ENCODE measurements at places on chromosomes 6 and 20.

DNA sequence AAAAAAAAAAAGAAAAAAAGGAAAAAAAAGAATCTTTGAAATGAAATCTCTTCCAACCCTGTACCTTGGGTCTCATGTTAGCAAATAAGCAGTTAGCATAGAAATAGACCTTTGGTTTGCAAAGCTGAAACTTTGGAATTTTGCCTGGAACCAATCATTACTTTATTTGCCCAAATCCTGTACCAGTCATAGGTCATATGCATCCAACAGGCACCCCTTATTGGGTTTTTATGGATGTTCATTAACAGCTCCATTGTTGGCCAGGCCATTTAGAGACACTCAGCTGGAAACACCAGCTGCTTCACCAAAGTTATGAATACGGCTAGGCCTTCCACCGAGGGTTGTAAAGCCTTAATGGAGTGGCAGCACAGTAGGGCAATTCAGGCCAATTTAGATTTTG lies 53.0 kb downstream of the ALDH8A1 start:
- no peak for DNase-seq

DNA sequence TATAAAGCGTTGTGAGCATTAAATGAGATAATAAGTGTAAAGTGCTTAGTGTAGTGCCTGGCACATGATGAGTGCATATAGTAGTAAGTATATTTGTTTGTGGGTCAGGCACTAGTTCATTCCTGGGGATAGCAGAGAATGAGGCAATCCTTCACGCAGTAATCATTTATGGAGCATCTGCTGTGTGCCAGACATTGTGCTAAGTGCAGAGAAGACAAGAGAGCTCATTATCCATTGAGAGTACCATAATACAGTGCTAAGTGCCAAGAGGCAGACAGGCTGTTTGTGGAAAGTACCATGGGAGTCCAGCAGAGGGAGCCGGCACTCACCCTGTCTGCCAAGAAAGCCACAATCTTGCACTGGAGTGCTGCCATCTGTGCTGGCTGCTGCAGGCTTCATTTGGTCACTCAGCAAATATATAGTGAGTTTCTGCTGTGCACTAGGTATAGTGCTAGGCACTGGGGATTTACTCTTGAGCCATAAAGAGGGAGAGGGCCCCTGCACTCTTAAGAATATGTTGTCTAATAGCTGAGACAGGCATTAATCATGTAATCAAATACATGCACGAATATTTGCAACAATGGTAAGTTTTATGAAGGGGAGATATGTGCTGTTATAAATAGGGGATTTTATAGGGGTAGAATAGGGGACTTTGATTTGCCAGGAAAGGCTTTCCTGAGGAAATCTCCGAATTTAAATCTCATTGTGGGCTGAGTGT lies 12.9 kb upstream of the MROH8 start:
- peak; percentile 79 for DNase-seq

DNA sequence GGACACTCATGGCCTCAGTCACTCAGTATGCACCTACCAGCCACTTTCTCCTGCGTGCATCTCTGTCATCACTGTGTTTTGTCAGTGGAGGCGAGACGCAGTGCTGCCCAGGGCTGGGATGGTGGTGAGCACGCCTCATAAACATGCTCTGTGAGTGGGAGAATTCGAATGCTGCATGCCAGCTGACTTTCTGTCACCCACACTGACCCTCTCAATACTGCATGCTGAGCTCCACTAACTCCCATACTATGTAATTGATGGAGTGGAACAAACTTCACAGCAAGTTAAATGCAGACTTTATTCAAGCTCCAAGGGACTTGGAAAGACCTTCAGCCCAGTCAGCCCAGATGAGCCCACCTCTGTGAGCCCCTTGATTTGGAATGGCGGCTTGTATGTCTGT lies 22.7 kb upstream of the GGTLC1 start:
- no peak for DNase-seq

GRCh38 chr6:148037496-148037895 lies 305.1 kb upstream of the SASH1 start:
- no peak for DNase-seq

DNA sequence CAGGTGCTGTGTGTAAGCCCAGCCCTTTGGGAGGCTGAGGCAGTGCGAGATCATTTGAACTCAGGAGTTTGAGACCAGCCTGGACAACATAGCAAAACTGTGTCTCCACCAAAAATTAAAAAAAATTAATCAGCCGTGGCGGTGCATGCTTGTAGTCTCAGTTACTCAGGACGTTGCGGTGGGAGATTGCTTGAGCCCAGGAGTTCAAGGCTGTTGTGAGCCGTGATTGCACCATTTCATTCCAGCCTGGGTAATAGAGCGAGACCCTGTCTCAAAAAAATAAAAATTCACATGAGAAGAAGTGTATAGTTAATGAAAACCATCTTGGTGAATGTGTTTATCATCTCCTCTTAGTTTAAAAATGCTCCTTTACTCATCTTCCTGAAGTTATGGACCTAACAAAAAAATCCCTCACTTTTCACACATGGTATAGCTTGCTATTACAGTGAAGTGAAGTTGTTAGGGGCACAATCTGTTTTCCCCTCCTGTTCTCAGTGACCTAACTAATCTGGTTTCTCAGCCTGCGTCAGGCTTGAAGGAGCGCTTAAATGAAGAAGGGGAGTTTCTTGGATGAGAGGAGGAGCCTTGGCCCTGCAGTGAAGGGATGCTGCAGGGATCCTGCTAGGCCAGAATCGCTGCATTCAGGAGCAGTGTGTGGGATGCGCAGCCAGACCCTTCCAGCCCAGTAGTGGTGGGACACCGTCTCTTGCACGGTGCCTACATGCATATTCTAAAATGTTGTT lies 45.3 kb downstream of the JARID2 start:
- no peak for DNase-seq

DNA sequence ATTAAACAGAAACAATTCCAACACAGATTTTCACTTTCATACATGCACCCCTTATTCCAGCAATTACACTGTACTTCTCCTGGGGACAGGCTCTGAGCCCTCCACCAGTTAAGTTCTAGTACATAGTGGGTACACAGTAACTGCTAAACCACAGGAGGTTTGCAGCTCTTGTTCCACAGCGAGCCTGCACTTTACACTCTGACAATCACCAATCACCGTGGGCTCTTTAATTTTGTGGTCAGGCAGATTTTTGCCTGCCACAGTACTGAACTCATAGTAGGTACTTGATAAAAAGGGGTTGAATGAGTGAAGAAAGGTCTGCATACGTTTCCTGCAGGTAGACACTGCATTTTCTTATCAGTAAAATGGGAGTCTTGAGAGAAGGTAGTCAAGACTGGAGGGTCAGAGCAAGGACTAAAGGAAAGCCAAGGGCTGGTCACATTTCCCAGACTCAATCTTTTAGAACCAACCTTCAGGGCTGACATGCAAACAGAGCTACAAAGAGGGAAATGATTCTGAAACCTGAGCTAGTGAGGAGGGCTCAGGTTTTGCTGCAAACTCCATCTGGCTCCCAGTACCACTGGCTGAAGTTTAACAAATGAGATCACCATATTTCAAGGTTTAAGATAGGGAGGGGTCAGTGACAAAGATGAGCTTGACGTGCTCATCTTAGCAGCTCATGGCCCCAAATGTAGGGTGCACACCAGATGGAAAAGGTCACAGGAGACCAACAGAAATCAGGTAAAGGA lies 404.6 kb downstream of the BTBD9 start:
- no peak for DNase-seq

DNA sequence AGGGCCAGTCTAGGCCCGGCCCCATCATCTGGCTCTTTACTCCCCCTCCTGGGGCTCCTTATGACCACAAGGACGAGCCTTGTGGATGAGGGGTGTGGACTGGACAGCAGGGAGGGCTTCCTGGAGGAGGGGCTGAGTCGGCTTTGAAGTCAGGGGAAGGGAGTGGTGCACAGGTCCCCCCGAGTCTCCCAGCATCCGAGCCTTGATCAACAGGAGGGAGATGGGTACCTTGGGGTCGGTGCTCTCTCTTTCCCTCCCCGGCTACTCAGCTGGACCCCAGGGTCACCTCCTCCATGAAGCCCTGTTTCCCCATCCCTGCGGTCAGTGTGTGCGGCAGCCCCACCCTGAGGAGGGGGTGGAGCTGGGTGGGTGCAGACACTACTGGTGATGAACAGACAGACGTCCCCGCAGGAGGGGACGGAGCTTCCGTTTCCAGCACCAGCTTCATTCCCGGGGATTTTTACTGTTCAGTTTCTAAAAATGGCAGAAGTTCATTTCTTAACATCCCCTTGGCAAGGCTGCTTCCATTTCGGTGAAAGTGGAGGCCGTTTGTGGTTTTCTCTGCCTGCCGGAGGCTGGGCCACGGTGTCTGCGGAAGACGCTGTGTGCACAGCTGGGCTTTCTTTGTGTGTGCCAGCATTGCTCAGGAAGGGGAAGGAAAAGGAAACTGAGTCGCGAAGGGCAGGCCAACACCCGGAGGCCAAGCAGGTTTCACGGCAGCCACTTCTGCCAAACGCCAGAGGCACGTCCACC lies 19.6 kb downstream of the NTSR1 start:
- no peak for DNase-seq

- no peak for DNase-seq
Measured at GRCh38 chr20:37416100-37416847, 70.3 kb downstream of the SRC start.

DNA sequence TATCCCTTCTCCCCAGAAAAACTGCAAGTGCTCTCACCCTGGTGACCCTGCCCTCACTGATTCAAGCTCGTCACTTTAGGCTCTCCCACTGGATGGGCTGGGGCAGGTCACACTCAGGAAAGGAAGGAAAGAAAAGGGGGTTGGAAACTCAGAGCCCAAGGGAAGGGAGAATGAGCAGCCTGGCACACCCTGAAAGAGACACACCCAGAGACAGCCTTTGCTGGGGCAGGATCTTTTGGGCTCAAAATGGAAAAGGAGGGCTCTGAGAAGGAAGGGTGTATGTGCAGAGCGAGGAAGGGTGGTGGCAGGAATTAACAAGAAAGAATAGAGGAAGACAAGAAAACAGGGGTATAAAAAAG lies 2.5 kb downstream of the PPP1R18 start:
- DNase-seq: no peak

- no peak for DNase-seq
Measured at GRCh38 chr6:80689716-80690395, 583.4 kb downstream of the BCKDHB start.

DNA sequence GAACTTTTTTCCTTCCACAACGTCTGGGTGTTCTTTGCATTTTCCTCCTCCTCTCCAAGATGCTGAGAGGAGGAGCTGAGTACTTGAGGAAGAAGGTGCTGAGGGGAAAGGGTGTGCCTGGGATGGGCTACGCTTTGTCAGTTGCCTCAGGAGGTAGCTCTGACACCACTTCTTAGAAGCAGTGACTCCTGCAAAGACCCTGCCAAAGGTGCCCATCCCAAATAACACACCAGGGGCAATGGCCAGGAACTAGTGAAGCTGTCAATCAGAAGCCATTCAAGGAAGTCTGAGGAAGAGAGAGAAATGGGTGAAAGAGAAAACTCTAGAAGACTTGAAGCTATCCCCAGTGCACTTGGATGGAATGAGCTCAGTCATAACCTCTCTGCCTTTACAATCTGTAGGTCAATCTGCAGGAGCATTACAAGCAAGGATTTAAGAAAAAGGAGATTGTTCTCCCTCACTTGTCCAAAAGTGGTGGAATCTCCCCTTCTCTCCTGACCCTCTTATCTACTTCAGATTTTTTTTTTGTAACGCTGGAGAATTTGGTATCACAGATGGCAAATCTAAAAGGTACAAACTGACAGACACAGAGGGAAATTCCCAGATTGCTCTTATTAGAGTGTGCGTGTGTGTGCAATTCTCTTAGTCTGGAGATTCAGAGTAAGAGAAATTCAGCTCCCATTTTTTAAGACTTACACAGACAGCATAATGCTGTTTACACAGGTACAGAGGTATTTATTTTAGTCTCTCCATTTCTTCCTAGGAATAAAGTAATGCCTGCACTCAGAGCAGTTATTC lies 242.6 kb downstream of the GMPR start:
- DNase-seq: no peak

DNA sequence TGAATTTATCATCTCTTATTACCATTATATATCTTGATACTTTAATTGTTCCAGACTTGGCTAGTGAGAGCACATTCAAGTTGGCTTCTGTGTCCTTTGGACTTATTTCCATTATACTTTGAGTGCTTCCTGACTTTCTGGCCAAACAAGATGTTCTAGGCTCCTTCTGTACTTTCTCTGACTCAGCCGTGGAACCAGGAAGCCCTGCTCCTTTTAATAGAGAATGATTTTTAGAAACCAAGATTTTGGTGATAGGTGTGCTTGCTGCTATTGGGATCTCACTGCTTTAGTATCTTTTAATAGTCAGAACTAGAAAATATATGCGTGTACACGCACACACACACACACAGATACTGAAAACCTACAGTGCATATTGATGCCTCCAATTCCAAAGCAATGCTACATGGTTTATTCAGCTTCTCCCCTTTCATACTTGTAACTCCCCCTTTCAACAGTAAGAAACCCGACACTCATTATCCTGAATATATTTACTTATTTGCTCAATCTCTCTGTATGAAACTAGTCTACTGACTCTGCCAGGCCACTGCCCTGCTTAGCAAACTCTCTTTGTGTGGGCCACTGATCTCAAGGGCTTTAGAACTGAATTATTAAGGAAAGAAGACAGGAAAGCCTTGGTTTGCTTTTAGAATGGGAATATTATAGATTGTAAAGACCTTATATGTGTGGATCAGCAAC lies 42.7 kb upstream of the EZR start:
- no peak for DNase-seq

- no peak for DNase-seq
Measured at GRCh38 chr6:18693881-18694280, 306.7 kb downstream of the RNF144B start.

DNA sequence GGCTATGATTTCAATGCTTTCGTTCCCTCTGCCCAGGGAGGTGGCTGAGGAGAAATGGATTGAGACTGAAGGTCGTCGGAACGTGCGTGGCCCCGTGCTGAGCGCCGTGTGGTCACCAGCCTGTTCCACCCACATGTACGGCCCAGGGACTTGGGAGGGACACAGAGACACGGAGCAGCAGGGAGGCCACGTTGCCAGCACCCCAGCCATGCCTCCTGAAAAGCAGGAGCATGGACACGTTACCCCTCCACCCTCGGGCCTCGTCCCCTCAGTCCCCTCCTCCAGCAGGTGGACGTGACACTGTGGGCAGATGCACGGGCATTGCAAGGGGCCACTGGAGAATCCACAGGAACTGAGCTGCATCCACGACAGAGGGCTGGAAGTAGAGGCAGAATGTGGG lies 133.1 kb upstream of the CST7 start:
- DNase-seq: no peak

DNA sequence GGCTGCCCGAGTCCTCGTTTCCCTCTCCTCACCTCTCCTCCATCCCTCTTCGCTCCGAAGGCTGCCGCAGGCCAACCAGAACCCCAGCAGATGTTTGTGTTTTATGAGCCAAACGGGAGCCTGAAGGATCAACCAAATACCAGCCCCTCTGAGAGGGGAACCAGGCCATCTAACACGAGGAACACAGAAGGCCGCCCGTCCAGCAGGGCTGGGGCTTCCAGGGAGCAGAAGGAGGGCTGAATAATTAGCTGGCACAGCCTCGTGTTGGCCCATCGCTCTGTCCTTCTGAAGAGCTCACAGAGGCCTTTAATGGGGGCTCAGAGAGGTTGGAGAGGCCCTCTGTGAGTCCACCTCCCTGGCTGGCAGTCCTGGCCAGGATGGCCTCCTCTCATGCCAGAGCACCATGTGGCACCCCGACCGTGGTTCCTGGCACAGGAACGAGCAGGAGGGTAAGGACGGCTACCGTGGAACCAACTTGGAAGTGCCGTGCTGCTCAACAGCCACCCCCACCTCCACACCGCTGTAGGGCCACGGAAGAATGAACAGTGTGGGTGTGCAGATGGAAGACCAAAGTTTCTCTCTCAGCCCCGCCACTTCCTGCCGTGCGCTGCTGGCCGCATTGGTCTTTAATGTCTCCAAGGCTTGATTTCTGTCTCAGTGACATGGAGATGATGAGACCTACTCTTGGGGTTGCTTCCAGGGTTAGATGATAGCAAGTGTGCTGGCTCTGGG lies 155.2 kb downstream of the SCML4 start:
- no peak for DNase-seq
